Hindlimb muscle (tissue), 1 donor: ENCODE measurements at places on chromosomes 4 and X.

DNA sequence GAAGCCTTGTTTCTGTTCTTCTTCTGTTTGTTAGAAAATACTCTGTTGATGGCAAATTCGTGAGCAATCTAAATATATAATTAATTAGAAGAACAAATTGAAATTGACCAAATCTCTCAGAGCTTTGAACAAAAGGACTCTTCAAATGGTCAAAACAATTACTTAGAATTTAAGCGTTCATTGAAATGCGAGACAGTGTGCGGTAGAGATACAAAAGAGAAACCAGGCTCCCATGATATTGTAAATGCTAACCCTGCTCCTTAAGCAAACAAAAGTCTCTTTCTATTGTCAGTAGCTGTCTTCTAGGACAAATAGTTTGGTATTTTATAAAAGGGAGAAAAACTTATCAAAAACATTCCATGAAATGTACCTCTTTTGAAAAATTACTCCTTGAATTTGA, 453.4 kb upstream of the MAGEB2 start:
- no peak for DNase-seq

DNA sequence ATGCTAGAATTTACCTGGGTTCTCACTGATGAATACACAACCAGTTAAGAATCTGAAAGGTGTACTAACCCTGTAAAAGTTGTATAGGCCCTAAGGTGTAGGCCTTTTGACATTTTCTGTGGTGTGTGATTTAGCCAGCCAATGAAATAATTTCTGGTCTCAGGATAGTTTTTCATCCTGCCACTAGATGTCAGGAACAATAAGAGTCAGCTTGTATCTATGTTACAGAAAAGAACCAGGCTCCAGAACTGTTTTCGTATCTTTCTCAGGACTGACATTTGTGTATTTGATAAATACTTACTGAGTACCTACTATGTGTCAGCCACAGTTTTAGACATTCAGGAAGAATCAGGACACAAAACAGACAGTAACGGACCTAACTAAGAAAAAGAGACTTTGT, 673.6 kb upstream of the TENM3 start:
- peak; percentile 15 for DNase-seq

DNA sequence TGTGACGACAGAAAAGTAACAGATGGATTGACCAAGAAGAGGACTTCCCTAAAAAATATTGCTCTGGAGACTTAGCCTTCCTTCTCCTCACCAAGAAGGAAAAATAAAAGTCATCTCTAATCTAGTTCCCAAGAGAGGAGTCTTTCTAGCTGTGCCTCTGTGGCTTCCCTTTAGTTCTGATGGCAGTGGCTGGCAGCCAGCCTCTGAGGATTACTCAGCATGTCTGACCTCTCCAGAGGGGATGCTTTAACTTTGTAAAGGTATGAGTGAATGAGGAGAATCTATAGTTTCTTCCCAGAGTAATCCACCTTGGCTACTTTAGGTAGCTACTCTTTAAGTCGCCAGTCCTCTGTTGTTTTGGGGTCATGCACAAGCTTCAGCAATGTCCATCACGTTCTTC, 163.9 kb upstream of the KIT start:
- DNase-seq, result no peak

DNA sequence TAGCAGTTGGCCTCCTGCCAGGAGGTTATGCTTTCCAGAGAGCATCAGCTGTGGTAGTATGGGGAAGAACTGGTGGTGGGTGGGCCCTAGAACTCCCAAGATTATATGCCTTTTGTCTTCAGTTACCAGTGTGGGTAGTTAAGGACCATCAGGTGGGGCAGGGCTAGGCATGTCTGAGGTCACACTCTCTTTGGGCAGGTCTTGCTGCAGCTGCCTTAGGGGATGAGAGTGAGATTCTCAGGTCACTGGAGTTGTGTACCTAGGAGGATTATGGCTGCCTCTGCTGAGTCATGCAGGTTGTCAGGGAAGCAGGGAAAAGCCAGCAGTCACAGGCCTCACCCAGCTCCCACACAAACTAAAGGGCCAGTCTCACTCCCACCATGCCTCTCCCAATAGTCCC, 172.9 kb upstream of the GYPA start:
- no peak for DNase-seq

DNA sequence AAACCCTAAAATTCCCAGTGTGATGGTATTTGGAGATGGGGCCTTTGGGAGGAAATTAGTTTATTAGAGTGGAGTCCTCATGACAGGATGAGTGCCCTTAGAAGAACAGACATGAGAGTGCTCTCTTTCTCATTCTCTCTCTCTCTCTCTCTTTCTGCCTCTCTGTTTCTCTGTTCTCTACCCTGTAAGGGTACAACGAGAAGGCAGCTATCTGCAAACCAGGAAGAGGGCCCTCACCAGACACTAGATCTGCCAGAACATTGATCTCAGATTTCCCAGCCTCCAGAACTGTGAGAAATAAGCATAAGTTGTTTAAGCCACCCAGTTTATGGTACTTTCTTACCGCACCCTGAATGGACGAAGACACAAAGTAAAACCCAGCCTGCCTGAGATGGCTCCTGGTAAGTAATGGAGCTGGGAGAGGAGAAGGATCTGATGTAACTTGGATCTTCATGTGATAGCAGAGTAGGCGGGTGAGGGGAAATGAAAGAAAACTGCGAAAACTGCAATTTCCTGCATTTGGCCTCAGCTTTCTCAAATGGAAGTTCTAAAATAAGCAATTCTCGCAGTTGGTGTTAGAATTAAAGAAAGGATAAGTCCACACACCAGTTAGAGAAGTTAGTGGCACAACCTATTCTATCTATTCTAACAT, 8.7 kb upstream of the CDS1 start:
- DNase-seq, result no peak

DNA sequence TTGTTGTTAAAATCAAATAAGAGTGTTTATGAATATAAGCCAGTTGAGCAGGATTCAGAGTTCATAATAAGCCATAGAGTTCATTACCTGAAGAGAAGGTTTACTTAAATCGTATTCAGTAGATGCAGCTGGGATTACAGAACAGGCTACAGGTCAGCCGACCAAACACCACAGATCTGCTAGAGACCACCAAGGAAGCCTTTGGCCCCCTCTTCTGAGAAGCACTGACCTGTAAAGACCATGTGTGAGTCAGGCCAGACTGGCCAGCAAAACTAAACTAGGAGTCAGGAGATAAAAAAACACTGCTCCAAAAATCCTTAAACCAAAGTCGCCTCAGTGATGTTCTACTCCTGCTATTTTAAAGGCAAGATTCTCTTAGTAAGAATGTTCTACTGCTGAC, 1125.5 kb downstream of the FAT4 start:
- no peak for DNase-seq

GRCh38 chr4:76527666-76528065, 92.6 kb downstream of the SHROOM3 start:
- no peak for DNase-seq

- peak; percentile 76 for DNase-seq
Observed at GRCh38 chr4:124322234-124323065, 390.1 kb downstream of the ANKRD50 start.

DNA sequence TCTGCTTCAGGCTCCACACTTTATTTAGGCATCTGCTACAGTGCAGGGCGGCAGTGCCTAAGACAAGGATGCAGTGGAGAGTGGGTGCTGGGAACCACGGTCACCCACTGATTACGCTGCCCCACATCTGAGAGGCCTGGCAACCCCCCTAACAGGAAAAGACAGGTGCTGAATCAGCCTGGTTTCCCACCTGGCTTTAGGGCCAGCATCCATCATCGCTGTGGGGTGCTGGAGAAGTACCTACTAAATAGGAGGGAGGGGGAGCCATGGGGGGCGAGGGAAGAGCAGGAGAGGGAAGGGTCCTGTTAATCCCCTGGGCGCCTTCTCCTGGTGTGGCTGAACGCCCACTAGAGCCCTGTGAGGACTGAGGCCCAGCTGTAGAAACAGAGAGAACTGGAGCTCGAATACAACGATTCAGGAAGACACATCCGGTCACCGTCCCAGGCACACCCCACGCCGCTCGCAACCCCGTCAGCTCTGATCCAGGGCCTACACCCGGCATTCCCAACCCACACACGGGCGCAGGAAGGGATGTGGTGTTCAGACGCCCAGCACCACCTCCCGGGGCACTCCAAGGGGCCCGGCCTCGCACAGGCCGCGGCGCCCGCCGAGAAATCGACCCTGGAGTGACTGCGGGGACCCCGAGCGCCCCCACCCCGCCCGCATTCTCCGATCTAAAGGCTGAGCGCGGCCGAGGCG, 554 bp downstream of the DCTD start:
- DNase-seq, result peak; percentile 63

GRCh38 chr4:120524237-120524636, 398.3 kb downstream of the PRDM5 start:
- no peak for DNase-seq

- DNase-seq, result no peak
Observed at GRCh38 chr4:122525865-122526264, 69.3 kb upstream of the IL2 start.

- no peak for DNase-seq
Observed at GRCh38 chr4:26369581-26369980, 48.8 kb downstream of the RBPJ start.

- no peak for DNase-seq
Observed at GRCh38 chrX:153502796-153503195, 8.0 kb downstream of the BGN start.

DNA sequence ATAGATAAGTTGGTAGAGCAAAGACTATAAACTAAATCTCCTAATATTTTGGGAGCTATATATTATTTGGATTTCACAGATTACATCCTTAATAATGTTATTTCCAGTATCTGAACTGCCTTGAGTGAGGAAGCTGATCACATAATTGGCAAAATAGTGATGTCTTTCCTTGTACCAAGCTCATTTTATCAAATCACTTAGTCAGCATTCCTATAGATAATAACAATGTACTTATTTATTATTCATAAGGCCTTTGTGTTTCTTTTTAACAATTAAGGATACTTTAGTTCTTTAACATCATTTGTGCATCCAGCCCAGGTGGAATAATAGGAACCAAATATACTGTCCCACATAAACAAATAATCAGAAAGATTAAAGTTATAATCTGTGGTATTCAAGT, 1093.6 kb downstream of the PCDH18 start:
- DNase-seq, result no peak

DNA sequence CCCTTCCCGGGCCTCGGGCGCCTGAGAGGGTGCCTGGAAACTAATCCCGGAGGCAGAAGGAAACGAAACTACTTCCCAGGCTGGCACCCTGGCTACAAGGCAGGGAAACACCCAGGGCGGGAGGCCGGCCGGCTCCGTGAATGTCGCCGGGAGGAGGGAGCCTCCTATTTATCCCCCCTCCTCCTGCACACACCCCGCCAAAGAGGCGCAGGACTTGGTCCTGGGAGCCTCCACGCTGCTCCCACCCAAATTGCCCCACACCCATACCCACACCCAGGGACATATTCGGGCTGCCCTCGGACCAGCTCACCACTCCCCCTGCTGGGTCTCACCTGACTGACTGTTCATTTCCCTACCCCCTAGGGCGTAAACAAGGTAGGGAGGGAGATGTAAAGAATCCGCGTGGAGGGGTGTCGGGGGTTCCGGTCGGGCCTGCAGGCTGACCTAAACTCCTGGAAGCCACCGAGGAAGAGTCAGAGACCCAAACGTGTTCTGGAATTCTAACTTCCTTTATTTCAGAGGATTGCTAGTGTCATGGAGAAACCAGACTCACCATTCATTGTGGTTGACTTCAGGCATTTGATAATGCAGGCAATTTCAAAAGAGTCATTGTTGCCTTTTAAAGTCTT, at the start of gene BTC:
TSS of gene BTC (minus strand) at position 142 of the 629 bp plus-strand sequence. CDS start 198 bp downstream, outside the sequence.
- peak; percentile 3 for DNase-seq

DNA sequence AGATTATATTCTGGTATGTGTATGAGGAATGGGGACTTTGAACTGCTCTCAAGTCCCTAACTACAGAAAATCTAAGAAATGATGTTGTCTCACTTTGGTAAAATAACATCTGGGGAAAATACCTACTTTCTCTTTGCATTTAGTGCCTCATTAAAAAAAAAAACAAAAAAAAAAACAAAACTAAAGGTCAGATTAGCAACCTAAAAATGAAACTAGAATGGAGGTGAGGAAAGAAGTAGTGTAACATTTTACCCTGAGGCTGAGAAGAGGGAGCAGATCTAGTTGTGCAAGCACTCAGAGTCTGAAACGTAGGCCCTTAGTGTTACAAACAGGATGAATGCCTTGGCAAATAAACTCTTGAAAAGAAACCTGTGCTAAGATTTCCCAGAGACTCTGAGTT, 56.0 kb downstream of the VGLL1 start:
- DNase-seq, result no peak

DNA sequence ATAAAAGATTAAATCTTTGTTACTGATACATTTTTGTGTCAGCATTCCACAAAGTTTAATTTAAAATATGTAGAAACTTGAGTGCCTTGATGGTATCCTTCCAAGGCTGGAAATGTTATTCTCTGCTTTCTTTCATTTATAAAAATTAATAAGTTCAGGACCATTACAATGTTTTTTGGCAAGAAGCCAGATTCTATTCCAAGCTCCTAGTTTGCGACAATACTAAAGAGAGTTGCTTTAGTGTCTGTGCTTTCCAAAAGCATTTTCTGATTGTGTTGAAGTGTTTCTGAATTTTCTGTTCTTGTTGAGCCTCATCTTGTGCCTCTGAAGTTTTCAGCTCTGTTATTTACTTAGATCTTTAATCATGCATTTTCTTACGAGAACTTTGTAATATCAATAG, 516.2 kb downstream of the KCTD8 start:
- no peak for DNase-seq

DNA sequence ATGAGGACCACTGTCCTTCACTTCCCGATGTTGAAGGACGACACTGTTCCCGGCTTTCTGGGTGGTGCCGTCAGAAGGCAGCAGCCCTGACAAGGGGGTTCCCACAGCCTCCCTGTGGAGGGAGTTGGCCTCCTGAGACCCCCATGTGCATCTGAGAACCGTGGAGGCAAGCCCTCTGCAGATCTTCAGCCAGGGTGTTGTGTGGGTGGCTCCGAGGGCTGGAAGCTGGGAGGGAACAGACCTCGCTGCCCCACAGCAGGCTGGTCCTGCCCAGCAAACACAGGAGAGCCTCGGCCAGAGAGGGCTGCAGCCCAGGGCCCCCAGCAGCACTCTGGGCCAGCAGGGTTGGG, 16.2 kb downstream of the DGKQ start:
- no peak for DNase-seq

DNA sequence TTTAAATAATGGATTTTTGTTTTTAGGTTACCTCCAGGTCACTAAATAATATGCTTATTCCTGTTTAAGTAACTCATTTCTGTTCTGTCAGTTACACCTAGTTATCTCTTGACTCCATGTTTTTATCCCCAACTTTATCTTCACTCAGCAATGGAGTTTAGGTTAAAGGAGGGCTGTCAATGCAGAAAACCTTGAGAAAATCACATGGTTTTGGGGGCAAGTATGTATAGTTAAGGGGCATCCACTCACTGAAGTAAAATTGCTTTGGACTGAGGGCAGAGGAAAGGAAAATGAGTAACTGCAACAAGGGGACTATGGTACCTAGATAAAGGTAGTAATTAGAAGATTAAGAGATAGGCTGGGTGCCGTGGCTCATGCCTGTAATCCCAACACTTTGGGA, 87.1 kb downstream of the UBE2K start:
- no peak for DNase-seq

DNA sequence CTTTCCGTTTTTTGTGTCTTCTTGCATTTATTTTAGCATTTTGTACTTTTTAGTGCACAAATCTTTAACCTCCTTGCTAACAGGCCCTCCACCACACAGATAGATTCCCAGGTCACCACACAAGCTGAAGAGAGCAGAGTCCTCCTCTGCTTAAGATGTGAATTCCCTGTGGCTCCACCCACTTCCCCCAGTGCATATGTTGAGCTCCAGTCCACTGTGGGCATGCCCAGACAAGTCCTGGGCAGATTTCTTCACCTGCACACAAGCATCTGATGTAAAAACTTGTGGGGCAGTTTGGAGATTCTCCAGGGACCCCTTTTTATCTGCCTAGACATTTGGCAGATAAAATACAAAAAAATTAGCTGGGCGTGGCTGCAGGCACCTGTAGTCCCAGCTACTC, 19.8 kb upstream of the PASD1 start:
- no peak for DNase-seq
